ENCODE measurements at places on chromosomes 7 and 10.

- no peak for DNase-seq
Measured at GRCh38 chr10:103558911-103559310, 65.4 kb downstream of the NEURL1 start.

- no peak for DNase-seq
Measured at GRCh38 chr7:26293569-26294308, 2.1 kb downstream of the SNX10 start.

- no peak for DNase-seq
Measured at GRCh38 chr10:102247734-102248133, 2.4 kb downstream of the GBF1 start.

DNA sequence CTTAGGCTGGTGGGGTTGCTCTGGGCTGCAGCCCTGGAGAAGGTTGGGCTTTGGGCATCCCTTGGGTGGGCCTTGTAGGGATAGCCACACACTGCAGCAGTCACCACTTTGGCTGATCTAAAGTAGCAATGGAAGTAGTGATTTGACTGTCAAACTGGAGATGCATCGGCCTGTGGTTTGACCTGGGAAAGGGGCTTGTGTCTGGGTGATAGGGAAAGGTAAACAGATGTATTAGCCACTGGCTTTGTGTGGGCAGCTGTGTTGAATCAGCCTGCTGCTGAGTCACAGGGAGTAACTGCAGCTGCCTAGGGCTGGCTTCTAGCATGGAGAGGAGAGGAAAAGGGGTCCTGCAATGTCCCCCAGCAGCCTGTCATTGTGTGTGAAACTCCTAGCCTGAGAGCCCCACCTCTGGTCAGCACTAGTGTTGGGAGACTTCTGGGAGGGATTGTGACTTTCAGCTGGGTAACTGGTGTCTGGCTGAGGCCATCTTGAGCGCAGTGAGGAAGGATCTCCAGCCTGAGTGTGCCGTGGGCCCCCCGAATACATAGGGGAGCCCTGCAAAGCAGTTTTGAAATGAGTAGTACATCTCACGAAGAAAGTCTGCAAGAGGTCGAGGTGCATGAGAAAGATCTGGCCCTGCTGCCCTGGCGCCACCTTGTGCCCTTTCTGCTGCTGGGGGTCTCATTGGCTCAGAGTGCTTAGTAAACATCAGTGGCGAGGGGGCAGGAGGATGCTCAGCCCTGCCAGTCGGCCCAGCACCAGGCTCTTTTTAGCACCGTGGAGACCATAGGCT, 117.3 kb downstream of the FANK1 start:
- peak; percentile 81 for DNase-seq

DNA sequence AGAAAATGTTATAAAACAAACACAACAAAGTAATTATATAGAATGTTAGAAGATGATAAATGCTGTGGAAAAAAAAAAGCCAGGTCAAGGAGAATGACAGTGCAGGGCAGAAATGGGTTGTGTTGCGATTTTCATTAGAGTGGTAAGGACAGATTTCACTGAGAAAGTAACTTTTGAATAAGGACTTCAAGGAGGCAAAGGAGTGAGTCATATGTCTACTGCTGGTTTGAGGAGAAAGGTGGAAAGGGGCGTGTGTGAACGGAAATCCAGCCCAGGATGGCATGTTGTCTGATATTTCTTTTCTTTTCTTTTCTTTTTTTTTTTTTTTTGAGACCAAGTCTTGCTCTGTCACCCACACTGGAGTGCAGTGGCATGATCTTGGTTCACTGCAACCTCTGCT, 12.3 kb upstream of the DLD start:
- DNase-seq = no peak

DNA sequence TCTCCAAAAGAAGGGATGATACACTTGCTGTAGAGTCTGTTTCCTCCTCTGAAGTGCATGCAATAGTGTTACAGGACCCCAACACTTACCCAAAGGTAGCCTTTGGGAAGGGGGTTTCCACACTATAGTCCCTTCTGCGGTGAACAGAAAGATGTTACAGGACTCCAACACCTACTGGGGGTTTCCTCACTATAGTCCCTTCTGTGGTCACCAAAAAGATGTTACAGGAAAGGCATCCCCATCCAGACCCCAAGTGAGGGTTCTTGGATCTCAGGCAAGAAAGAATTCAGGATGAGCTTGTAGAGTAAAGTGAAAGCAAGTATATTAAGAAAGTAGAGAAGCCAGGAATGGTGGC, 69.2 kb upstream of the PIK3CG start:
- no peak for DNase-seq

DNA sequence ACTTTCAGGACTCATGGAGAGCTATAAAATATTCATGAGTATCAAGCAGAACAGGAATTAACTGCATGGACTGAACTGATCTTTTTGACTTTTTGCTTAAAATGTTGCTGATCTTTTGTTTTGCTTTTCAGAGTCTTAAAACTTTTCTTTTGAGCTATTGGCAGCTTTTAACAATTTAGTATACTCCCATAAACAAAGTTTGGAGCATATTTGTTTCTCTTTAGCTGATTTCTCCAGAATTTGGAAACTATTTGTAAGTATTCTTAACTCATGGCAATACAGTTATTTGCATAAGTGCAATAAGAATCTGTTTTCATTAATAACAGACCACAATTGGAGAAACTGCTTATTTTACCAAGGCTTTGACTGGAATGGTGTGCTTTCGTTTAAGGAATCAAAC, 73.4 kb upstream of the C1GALT1 start:
- no peak for DNase-seq

GRCh38 chr7:129786825-129787563, 165.8 kb downstream of the UBE2H start:
- peak; percentile 87 for DNase-seq

DNA sequence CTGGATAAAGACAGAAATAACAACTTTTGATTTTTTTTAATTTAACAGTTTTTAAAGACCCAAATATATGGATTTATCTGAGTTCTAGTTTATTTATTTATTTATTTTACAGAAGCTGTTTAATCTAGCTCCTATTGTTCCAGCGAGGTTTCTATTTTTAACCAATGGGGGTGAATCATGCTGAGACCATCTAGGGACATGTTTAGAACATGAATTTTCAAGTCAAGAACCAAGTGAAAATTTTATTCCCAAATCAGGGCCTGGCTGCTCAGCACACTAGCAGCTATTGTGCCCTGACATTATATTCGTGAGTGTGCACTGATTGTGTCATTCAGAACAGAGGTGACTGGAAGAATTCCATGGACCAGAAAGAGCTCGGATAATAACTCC, 24.6 kb upstream of the MPP7 start:
- DNase-seq = no peak
